ENCODE measurements at places on chromosomes 13 and 19. TPM values are rescaled to one million over a fixed set of nuclear protein-coding genes. Genes with fewer than 3 reads are reported as not detected.
A peak's percentile ranks its signal among the peaks of the same experiment; 100 is the strongest.

DNA sequence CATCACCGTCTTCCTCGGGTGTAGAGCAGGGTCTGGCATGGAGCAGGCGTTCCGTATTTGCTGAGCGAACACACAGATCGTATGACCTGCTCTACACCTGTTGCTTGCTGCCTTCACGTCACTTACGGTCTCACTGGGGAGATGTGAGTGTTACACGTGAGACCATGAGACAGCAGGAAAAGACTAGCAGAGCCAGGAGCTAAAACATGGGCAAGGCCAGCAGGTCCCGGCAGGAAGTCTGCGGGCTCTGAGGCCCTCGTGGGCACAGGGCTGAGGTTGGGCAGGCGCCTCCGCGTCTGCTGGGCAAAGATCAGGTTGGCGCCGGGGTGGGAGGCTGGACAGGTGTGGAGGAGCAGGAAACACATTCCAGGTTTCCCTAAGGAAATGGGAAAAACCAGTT lies 19.7 kb upstream of the GTF3A start:
- no peak for DNase-seq

DNA sequence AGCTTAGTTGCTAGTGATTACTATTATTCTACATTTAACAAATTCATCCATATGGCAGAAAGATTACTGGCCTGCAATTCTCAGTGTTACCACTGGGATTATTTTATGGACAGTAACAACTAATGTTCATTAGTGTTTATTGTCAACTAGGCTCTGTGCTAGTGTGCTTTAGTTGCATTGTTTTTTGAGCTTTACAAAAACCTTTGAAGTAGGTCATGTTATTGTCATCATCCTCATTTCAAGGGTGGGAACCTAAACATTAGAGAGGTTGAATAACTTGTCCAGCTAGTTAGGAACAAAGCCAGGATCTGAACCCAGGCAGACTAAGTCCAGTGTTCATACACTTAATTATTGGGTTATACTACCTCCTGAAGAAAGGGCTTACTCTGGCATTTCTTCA lies 27.8 kb upstream of the TDRD3 start:
- no peak for DNase-seq

- DNase-seq = no peak
Observed at GRCh38 chr19:39927076-39927475, 7.4 kb downstream of the FCGBP start.

The WDR88 gene
- not detected for total RNA-seq

The RNF113B gene
- total RNA-seq = not detected

The VPS36 gene
- total RNA-seq = 43.9 TPM

- DNase-seq = no peak
Observed at GRCh38 chr13:23472189-23472588, 38.7 kb upstream of the SACS start.

- no peak for DNase-seq
Observed at GRCh38 chr13:53848366-53848961, 819.9 kb downstream of the OLFM4 start.

DNA sequence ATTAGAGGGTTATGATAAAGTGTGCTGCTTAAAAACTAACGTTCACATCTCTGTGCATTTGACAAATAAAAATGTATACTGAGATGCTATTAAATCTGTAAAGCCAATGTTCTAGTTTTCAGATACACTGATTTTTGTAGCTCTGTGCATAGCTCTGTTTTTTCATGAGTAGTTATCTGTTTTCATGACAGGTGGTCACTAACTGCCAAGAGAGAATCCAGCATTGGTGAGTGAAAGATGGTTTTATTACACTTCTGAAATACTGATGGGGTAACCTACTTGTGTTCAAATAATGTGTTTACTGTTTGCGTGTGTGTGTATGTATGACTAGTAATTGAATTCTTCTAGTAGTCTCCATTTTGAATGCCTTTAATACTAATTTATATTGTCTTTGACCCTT lies 29.0 kb downstream of the URI1 start:
- no peak for DNase-seq

GRCh38 chr19:2034729-2035589 lies 16.1 kb downstream of the MKNK2 start:
- peak; percentile 26 for DNase-seq

- DNase-seq = peak; percentile 73
Observed at GRCh38 chr13:24038405-24038804, 122.1 kb upstream of the SPATA13 start.

The LNX2 gene
- 7.3 TPM for total RNA-seq

DNA sequence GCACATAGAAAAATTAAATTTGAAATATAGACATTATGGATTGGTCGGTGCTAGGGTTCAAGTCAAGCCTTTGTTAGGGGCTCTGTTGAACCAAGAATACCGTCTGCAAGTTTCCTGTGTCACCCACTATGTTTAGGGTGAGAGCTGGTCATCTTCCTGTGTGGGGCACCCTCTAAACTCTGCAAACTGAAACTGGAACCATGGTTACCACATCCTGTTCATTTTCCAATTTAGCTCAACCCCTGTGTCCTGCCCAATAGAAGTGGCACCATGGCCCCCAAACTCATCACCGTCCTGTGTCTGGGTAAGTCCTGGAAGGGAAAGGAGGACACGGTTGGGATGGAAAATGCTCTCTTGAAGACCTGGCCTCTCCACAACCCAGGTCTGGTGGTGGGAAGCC lies 29.9 kb downstream of the LAIR2 start:
- DNase-seq = no peak

- no peak for DNase-seq
Observed at GRCh38 chr13:30038884-30039283, 188.5 kb upstream of the UBL3 start.

The TEX26 gene
- total RNA-seq = not detected

The PSG3 gene
- not detected for total RNA-seq

The FFAR3 gene
- total RNA-seq = not detected

The CABP5 gene
- total RNA-seq = not detected

The ZNF101 gene
- total RNA-seq = 10.6 TPM

The TLE6 gene
- total RNA-seq = not detected

Data from LHCN-M2 (cell line).